Lung microvascular endothelial cell (primary cell): ENCODE measurements at places on chromosomes 3 and 15. TPM values are rescaled to one million over a fixed set of nuclear protein-coding genes. Genes with fewer than 3 reads are reported as not detected.

PSTPIP1 gene
- under 0.01 and 0.40 TPM in 2 replicates for total RNA-seq

TMEM212 gene
- not detected in 2 replicates for total RNA-seq

PLA1A gene
- total RNA-seq: 3.5 and 6.2 TPM in 2 replicates

COL6A5 gene
- not detected in 2 replicates for total RNA-seq

FGF7 gene
- total RNA-seq: not detected in 2 replicates

ISLR2 gene
- under 0.01 and 0.20 TPM in 2 replicates for total RNA-seq

A4GNT gene
- not detected in 2 replicates for total RNA-seq

MAP6D1 gene
- total RNA-seq: 0.60 and 1.7 TPM in 2 replicates

TGM5 gene
- not detected in 2 replicates for total RNA-seq

ZDHHC23 gene
- 7.2 and 20.6 TPM in 2 replicates for total RNA-seq

SAMD7 gene
- not detected in 2 replicates for total RNA-seq

CAPN3 gene
- total RNA-seq: 0.22 and 0.60 TPM in 2 replicates

USP13 gene
- 14.8 and 37.5 TPM in 2 replicates for total RNA-seq

LRRC49 gene
- 3.0 and 3.7 TPM in 2 replicates for total RNA-seq

GOLGA8G gene
- total RNA-seq: not detected in 2 replicates

ANO10 gene
- total RNA-seq: 29.0 and 41.5 TPM in 2 replicates

POPDC2 gene
- 0.22 and 0.40 TPM in 2 replicates for total RNA-seq

ARID3B gene
- total RNA-seq: 1.3 and 2.8 TPM in 2 replicates

IL17RE gene
- under 0.01 TPM in 2 replicates for total RNA-seq

DBR1 gene
- total RNA-seq: 10.5 and 14.5 TPM in 2 replicates

NDUFB5 gene
- 86.7 and 122 TPM in 2 replicates for total RNA-seq

LRRIQ4 gene
- total RNA-seq: not detected in 2 replicates
